ENCODE measurements at places on chromosomes 2 and 18.

DNA sequence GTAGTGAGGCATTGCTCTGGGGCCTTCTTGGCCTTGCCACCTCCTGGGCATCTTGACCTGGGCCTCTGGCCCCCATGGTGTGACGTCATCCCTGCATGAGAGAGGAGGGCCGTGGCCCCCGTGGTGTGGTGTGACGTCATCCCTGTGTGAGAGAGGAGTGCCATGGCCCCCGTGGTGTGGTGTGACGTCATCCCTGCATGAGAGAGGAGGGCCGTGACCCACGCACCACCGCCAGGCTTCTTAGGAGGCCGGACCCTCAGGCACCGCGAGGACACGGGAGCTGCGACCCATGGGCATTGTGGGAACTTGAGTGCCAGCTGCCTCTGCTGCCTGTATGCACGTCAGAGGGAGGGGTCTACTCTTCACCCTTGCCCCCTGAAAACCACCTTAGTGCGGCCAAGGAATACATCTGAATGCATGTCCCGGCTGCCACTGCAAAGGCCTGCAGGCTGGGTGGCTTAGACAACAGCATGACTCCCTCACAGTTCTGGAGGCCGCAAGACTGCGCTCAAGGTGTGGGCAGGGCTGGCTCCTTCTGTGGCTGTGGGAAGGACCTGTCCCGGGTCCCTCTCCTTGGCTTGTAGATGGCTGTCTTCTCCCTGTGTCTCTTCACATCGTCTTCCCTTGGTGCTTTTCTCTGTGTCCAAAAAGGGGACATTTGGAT lies 20.8 kb upstream of the OTOS start:
- DNase-seq = no peak

DNA sequence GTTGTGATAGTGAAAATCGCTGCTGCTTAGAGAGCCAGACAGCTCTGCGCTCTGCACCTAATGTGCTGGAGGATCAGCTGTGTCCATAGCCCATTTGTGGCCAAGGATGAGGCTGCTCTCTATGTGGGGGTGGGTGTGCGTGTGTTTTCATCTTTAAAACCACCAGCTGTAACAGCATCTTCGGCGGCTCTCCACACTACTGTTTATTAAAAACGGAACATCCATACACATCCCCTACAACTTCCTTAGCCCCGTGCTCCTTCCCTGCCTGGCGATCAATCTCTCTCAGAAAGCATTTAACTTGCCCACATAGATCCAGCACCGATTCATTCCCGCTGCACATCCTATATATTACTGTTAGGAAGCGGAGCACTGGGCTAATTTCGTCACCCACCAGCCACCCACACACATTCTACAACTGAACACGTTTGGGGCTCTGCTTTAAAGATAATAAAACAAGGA lies 1.6 kb downstream of the CELF4 start:
- DNase-seq = no peak

DNA sequence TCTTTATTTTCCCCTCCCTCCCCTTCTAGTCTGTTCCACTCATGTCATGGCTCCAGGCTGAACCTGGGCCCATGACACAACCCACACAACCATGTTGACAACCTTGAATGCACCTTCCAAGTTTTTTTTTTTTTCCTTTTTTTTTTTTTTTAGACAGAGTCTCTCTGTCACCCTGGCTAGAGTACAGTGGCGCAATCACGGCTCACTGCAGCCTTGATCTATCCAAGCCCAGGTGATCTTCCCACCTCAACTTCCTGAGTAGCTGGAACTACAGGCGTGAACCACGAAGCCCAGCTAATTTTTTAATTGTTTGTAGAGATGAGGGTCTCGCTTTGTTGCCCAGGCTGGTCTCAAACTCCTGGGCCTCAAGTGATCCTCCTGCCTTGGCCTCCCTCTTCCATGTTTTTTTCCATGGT lies 21.9 kb upstream of the ROCK2 start:
- DNase-seq = no peak

DNA sequence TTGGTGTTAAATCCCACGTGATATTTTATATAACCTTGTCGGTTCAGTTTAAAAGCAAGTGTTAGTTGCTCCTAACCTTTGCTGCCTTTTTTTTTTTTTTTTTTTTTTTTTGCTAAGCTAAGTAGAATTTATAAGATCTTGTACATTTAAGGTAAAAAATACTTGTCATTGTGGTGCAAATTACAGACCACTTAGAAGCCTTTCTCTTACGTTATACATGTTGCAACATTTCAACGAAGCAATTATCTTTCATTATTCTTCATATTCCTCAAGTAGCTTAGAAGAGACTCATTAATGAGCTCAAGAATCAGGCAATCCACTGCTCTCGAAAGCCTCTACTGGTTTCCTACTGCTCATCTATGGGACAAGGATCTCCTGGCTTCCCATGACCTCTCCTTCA lies 14.9 kb upstream of the IL1RL2 start:
- no peak for DNase-seq

- DNase-seq = no peak
These were observed 46.3 kb upstream of the LTBP1 start for GRCh38 chr2:32900246-32900973.

DNA sequence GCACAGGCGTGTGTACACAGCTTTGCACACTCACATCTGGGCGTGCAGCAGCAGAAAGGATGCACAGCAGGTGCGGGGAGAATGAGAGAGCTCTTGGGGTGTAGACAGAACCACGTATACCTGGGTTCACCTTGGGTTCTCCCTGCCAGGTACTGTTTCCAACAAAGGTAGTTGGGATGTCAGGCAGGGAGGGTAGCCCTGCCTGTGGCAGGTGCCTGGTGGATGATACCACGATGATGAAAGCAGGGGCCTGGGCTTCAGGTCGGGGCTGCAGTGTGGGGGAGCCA lies 6.5 kb upstream of the ARID5A start:
- DNase-seq = no peak

GRCh38 chr2:24490181-24490689 lies 819 bp upstream of the NCOA1 start:
- DNase-seq = no peak

DNA sequence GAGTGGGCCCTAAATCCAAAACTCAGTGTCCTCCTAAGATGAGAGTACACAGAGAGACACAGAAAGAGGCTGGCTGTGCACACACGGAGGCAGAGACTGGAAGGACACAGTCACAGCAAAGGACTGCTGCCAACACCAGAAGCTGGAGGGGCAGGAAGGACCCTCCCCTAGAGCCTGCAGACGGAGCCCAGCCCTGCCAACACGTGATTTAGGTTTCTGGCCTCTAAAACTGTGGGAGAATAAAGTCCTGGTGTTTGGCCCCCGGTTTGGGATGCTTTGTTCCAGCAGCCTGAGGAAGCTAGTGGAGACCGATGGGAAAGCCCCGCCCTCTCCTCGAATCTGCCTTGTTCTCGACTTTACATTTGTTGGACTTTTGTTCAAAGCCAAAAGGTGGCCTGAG lies 10.6 kb downstream of the CNDP1 start:
- DNase-seq = no peak

DNA sequence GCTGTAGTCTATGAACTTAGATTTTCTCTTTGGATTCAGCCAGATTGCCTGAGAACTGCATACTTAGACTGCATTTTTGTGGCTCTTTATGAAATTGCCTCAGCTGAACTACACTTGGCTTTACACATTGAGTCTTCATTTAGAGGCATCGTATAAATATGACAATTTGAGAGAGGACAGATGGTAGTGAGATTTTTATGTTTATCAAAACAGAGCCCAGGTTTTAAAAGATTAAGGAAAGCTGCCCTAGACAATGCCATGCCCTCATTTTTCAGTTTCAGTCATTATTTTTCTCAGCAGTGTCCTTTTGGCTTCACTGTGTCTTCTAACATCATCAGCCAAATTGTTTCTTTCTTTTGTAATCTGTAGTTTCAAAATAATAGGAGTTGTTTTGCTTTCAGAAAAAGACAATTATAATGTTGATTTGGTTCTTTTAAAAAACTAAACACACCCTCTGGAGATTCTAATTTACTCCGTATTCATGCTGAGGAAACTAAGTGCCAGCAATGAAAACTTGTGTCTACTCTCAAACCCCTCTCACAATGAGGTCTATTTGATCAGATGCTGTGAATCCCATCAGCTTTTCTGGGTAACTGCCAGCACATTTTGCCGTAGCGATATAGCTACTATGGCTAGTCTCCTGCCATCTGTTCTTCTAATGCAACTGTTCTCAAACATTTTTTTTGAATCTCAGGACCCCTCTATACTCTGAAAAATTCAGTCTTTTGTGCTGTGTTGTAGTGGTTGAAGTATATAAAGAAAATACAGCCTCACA lies 46.2 kb downstream of the TWSG1 start:
- DNase-seq = no peak

GRCh38 chr2:17661460-17661859 lies 92.2 kb downstream of the SMC6 start:
- no peak for DNase-seq

DNA sequence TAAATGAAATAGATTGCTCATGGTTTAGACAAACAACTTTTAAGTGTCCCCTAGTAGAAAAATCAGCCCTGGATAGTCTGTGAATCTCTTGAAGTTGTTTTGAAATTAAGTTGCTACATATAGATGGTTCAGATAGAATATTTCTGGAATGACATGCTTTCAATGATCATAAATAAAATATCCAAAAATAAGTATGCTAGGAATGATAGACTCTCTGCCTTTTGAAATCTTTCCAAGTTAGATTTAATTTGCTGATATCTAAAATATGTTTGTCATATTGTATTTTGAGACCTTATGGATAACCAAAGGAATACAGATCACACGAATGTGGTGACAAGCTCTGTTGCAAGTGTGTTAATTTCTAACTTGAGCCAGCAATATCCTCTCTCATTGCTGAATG lies 488.7 kb downstream of the THSD7B start:
- no peak for DNase-seq

DNA sequence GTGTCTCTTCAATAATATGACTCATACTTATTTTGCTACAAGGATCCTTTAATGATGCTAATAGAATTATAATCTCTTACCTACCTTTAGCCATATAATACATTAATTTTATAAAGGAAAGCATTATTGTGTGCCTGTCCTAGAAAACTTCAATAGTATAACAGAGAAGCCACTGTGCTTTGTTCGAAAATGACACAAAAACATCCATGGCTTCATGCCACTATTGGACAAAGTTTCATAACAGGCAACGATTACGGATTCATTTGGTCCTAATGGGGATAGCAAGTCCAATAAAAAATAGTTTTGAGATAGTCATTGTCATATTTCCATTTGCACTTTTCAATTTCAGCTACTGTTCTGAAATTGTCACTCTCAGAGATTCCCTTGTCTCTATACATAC lies 52.5 kb upstream of the CCDC150 start:
- no peak for DNase-seq

DNA sequence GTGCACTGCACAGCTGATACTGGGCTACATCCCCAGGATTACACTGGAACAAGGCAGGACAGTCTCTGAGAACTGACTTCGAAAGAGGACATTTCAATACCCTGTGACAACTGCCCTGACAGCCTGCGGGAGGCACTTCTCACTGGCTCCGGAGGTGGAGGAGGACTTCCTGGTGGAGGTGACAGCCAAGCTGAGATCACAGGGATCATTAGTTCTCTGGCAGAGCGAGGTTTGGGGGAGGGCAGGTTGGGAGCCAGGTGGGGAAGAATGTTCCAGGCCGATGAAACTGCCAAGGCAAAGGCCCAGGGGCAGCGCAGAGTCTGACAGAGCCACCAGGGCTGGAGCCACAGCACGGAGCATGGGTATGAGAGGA lies 28.0 kb upstream of the NPAS2 start:
- no peak for DNase-seq

DNA sequence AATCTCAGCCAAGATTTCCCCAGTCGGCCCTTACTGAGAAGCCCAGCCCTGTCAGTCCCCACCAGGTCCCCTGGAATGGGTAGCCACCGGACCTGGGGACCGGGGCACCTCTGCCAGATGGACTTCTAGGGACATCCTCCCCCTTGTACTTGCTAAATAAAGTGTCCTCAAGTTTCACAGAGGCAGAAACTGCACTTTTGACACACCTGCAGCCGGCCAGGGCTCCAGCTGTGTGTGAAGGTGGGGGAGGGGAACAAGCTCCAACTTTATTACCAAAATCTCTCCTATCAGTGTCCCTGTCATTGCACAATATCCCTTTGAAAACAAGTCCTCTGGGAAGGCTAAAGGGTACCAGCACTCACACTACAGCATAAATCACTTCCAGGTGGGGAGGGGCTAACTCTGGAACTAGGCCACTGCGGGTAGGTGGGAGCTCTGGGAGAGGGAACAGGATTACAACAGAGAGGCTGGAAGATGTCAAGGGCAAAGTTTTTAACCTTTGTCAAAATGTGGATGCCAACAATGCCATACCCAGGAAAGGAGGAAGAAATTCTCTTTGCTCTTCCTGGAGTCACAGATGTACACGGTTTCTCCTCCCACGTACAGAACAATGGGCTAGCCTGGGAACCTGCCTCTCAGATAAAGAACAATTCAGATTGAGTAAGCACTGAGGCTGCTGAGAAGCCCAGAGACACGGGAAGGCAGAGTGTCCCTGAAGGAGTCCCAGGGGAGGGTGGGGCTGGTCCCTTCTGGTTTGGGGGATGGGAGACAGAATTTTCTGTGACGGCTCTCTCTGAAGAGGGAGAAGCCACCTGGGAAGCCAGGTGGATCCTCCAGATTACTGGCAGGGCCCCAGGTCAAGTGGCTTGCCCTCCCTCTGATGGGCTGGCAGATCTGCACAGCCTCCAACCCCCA lies 11.0 kb downstream of the SDC1 start:
- no peak for DNase-seq

DNA sequence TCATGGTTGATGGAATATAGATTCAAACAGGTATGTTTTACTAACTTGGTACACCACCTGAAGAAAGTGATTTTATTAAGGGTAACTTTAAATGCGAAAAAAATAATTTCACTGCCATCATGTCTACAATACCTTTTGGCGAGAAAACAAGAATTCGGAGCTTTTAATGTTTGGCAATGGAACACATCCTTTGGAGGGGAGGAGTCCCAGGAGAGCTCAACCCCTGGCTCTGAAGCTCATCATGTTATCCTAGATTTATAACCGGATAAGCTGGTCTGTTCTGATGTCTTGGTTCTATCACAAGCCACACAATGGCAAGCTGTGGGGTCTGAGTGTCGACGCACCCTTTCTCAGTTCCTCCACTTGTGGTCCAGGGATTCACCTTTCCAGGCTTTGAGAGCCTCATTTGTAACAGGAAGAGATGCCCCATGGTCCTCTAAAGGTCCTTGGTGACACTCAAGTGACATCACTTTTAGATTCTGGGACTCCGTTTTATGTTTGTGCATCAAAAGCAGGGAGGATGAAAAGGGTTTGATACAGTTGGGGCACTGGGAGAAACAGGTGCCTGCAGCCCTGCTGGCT lies 172.7 kb downstream of the BCL2 start:
- no peak for DNase-seq

All from T-helper 22 cell (primary cell).